AG08395 (cell line): ENCODE measurements at places on chromosomes 7 and 10.
A peak's percentile ranks its signal among the peaks of the same experiment; 100 is the strongest.

- peak; percentile 55 for DNase-seq
These were observed 47.9 kb downstream of the WNT2 start for GRCh38 chr7:117274951-117275350.

DNA sequence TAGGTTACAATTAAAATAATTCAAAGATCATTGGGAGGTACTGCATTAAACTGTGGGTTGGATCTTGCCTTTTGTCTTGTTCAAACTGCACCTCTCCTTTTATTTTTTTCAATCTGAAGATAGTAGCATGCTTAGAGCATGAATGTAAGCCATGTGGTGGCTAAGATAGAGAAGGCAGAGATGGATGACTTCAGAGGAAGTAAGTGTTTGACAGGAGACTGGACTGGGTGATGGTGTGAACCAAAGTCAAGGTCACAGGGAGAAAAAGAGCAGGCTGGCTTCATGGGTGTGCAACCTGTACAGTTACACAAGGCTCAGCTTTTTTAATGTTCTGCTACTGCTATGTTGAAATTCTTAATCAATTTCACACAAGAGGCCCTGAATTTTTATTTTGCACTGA, 85.6 kb downstream of the ZEB1 start:
- no peak for DNase-seq

GRCh38 chr7:29556405-29557195, 7.0 kb upstream of the PRR15 start:
- DNase-seq = no peak

- no peak for DNase-seq
These were observed 47.8 kb downstream of the NRCAM start for GRCh38 chr7:108408296-108408991.

GRCh38 chr7:106166651-106167342, 54.7 kb upstream of the SYPL1 start:
- DNase-seq = peak; percentile 83

GRCh38 chr7:28582226-28582625, 169.9 kb downstream of the CREB5 start:
- no peak for DNase-seq

DNA sequence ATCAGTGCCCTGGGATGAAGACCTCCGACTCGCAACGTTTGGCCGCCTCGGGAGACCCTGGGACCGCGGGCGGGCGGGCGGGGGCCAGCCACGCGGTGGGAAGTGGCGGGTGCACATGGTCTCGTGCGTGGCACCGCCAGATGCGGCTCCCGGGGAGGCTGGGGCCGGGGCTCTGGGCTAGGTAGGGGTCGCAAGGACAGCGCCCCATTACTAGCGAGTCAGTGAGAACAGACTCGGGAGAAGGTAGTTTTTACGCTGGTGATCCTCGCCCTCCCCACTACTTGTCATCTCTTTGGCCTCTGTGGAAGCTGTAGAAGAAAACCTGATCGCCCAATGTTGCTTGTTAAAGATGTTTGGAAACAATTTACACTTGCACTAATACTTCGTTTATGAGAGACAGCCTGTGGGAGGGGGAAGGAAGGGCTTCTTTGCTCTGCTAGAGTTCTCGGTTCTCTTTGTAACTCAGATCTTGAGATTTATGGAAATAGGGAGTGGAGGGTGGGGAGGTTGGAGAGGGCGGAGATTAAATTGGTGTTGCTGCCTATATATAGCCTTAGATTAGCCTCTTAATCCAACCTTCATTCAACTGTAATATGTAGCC, 591 bp downstream of the BZW2 start:
- no peak for DNase-seq

DNA sequence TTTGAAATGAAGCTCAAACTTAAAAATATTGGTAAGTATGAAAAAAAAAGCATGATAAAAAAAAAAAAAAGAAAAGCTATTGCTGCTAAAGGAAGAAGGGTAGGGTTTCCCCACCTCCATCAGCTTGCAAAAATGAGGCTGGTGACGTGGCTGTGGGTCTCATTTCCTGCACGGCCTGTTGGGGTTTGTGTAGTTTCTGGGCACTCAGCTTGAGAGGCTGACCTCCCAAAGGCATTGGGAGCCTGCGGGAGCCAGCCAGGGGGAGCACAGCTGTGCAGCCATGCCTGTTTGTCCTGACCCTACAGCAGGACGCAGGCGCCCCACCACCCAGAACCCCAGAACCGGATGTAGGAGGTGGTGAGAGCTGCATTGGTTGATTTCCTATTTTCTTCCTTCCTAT, 48.8 kb upstream of the CARD11 start:
- DNase-seq = no peak

DNA sequence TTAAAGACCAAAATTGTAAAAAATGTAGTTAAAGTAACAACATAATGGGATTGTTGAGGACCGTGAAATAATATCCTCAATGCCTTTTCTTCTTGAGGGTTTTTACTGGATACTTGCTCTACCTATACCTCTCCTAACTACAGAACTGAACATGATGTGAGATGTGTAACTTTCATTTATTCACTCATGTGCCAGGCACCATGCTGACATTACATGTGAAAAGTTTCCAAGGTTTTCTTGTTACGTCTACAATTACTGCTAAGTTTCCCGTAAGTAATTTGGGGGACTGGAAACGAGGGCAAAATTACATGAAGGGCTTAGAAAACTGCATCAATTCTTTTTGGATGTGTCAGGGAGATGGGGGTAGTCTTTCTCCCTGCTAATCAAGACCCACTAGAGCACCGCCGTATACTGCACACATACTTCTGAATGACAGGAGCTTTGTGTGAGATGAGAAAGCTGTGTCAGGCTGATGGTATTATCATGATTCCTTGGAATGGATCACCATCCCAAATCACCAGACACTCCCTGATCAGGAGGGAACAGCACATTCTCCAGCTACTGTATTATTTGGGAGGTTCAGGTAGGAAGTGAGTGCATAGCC, 41.8 kb downstream of the PTPRZ1 start:
- DNase-seq = no peak

- DNase-seq = peak; percentile 40
These were observed 26.8 kb downstream of the FRMPD2 start for GRCh38 chr10:48247680-48248079.

GRCh38 chr7:30908681-30909080, 3.0 kb upstream of the AQP1 start:
- no peak for DNase-seq

DNA sequence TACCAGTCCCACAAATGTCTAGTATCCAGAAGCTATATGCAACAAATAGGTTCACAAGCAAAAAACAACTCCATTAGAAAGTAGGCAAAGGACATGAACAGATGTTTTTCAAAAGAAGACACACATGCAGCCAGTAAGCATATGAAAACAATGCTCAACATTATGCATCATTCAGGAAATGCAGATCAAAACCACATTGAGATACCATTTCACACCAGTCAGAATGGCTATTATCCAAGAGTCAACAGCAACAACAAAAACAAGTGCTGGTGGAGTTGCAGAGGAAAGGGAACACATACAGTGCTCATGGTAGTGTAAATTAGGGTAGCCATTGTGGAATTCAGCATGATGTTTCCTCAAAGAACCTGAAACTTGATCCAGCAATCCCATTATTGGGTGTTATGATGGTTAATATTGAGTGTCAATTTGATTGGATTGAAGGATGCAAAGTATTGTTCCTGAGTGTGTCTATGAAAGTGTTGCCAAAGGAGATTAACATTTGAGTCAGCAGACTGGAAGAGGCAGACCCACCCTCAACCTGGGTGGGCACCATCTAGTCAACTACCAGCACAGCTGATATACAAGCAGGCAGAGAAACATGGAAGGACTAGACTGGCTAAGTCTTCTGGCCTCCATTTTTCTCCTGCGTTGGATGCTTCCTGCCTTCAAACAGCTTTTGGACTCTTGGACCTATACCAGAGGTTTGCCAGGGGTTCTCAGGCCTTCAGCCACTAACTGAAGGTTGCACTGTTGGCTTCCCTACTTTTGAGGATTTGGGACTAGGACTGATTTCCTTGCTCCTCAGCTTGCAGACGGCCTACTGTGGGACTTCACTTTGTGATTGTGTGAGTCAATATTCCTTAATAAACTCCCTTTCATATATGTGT, 218.4 kb upstream of the SEMA3D start:
- DNase-seq = no peak

- DNase-seq = peak; percentile 74
These were observed 168.0 kb upstream of the ZNF32 start for GRCh38 chr10:43816351-43817321.

DNA sequence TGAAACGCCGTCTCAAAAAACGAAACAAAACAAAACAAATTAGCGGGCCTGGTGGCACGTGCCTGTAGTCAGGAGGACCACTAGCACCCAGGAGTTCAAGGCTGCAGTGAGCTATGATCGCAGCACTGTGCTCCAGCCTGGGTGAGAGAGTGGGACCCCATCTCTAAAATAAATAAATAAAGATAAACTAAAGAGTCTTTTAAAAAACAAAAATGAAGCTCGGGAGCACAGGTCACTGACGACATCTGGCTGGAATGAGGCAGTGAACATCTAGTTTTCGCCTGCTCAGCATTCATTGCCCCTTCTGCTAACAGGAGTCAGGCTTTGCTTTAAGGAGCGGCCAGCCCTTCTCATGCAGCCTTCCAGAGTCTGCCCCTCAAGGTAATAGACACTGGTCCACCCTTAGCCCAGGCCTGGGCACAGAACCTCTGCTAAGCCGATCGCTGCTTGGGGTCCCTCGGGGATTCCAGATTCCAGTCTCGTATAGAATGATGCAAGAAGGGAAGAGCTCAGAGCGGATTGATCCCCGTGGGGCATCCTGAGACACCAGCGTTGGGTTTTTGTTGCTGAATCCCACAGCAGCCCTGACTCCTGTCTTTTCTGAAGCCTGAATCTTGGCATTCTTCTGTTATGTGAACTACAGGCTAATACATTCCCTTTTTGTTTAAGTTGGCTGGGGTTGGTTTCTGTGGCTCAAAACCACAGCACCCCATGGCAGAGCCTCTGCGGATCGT, 14.2 kb upstream of the FOXK1 start:
- DNase-seq = peak; percentile 43

- DNase-seq = peak; percentile 78
These were observed 143.2 kb downstream of the JAZF1 start for GRCh38 chr7:28037220-28038010.

DNA sequence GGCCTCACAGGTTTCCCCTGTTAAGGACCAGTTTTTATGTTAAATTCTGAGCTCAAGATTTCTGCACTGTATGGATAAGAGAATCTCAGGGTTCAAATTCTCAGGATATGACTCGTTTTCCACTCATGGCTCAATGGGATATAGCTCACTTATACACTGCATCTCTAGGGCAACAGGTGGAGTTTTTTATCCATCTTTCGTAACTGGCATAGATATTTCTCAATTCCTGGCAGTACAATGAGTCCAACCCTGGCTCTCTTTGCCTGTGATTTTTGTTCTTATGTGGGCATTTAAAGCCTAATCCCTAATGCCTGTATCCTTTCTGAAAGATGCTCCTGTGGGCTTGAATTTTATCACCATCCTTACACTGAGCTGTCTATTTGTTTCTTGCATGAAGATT, 7.6 kb downstream of the CCDC172 start:
- no peak for DNase-seq

DNA sequence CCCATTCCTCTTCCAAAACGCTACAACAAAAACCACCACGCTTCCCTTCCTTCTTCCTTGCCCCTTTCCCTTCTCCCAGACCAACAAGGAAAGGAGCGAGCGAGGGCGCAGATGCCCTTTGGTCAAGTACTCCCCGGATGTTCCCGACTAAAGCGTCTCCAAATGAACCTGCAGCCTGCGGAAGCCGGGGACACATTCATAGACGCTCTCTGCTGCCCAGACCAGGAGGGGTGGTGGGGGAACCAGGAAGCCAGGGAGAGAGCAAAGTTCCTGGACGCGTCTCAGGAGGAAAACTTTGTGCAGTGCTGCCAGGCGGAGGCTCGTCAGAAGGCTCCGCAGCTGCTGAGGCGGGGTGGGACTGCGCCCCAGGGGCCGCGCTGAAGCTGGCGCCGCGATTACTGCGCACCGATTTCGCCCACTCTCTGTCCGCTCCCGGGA, 754 bp downstream of the SEMA3D start:
- DNase-seq = peak; percentile 32

GRCh38 chr7:38507384-38507783, 123.8 kb downstream of the AMPH start:
- peak; percentile 50 for DNase-seq

- DNase-seq = no peak
These were observed 6.9 kb downstream of the SERPINE1 start for GRCh38 chr7:101133621-101134398.

DNA sequence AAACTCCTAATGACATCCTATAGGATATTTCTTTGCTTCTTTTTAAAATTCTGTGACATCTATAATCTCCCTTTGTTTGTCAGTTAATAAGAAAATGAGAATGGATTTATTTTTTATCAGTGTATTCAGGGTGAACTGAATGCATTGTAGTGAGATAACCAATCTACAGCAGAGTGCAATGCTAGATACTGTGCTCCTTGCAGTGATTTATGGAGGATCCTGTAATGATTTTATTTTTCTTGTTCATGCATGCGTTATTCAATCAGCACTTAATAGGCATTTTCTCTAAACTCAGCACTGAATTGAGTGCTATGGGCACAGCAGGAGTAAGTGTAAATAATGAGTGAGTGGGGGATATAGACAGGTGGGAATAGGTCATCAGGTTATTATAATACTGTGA, 253.9 kb downstream of the CDK14 start:
- no peak for DNase-seq

- peak; percentile 34 for DNase-seq
These were observed 441 bp downstream of the FZD8 start for GRCh38 chr10:35641676-35642034.

DNA sequence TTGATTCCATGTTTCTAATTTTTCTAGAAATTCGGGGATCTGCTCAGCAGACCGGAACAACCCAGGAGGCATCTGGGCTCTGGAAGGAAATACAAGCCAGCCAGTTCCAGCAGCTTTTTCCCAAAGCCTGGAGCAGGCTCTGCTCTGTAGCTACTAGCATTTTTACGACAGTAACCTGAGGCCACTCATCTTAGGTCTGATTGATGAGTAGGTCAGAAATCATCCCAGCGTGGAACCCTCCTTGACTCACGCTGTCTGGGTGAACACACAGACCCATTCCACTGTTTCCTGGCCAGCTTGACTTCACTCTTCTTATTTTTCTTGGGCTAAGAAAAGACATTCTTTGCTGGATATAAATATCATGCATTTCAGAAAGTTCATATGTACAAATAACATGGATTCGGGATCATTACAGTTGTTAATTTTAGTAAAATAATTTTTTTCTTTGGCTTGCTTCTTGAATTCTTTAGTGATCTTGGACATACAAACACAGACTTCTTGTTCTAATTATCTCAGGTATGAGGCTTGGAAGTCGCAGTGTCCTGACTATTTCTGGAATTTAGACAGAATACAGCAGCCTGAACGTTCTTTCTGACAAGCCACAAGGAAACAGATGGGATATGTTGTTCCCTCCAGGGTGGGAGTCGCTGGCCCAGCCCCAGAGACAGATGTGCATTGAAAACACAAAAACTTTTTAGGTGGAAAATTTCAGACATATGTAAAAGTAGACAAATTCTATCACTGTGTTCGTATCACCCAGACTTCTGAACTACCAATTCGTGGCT, 54.6 kb upstream of the PITRM1 start:
- DNase-seq = peak; percentile 51

GRCh38 chr10:28326516-28327490, 23.9 kb upstream of the MPP7 start:
- DNase-seq = no peak
